ENCODE measurements at places on chromosomes 1 and 21. TPM values are rescaled to one million over a fixed set of nuclear protein-coding genes. Genes with fewer than 3 reads are reported as not detected.

DNA sequence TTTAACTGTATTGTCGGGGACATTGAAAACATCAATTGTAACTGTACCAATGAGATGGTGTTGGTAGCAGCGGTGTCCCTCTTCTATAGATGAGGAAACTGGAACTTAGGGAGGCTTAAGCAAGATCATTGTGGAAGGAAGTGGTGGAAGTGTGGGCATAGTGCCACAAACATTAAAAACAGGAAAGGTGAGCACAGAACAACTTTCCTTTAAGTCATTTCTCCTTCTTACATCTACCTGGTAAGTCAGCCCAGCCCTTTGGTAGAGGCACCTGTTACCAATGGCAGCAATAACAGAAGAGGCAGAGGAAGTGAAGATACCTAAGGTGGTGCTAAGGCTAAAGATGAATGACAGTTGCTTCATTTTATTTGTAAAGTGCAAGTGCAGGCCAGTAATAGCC lies 12.0 kb upstream of the CTSS start:
- no peak for DNase-seq

GRCh38 chr1:205211839-205212536 lies 486 bp upstream of the DSTYK start:
- no peak for DNase-seq

GRCh38 chr1:56472860-56473259 lies 106.5 kb downstream of the PLPP3 start:
- no peak for DNase-seq

DNA sequence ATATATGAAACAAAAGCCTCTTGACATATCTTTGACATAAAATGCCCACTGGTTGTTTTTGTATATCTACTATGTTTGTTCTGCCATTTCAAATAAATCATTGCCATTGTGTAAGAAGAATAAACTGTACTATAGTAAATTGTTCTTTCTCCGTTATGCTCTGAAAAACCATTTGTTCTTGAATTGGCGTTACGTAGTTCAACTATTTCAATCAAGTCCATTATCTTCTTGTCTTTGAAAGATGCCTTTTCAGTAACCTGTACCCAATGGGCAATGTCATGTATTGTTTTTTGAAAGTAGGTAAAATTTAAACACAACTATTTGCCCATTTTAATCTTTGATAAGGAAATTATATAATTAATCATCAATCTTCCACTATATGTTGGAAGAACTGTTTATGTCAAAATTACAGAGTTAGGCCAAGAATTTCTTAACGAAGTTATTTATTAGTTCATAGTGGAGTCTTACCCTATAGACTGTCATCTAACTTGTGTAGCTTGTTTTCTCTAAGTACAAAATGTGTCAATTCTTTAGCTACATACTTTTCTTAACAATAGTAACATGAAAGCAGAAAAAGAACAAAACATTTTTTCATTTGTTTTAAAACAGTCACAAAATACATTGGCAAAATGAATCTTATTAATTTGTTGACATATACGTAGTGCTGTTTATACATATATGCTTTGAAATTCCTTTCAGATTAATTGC lies 294.8 kb downstream of the PTPRC start:
- DNase-seq, result no peak

- no peak for DNase-seq
Measured at GRCh38 chr1:157487504-157487903, 64.8 kb downstream of the FCRL5 start.

SPRR2G gene
- not detected for total RNA-seq

GRCh38 chr1:55425310-55425930 lies 210.3 kb upstream of the USP24 start:
- no peak for DNase-seq

- peak; percentile 48 for DNase-seq
Measured at GRCh38 chr21:43909741-43910400, 44.8 kb downstream of the AGPAT3 start.

AQP10 gene
- not detected for total RNA-seq

TRNAU1AP gene
- 5.5 TPM for total RNA-seq

GRCh38 chr1:221912230-221912629 lies 170.3 kb upstream of the DUSP10 start:
- no peak for DNase-seq

DNA sequence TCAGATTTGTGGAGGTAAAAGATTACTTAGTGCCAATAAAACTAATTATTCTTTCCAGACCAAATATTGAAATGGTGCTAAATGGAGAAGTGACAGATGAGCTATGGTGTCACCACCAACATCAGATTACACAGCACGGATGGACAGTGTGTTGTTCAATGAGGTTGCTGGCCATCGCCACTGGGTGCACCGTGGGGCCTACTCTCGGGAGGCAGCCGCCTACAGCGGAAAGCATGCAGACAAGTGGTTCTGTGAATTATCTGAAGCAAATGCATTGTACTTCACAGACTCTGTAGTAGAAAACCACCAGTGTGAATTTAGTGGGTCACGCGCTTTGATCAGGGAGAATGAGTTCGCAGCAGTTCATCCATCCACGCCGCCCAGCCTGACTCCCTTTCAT lies 42.3 kb downstream of the GNG4 start:
- no peak for DNase-seq

KDF1 gene
- total RNA-seq, result 8.2 TPM

DNA sequence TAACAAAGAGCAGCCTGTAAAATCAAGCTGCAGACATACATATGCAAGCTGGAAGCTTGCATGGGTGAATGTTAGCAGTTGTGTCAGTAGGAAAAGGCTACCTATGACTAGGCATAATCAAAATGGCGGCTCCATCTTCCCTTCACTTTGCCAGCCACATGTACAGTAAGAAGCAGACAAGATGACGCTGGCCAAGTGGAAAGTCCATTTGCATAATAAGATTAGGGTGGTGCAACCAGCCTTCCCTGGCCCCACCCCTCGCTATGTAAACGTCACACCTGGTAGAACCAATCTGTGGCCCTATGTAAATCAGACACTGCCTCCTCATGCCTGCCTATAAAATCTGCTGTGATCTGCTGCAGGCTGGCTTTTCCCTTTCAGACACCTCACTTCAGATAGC lies 171.9 kb upstream of the USP25 start:
- no peak for DNase-seq

- no peak for DNase-seq
Measured at GRCh38 chr1:115412733-115413132, 74.7 kb upstream of the NGF start.

HRNR gene
- total RNA-seq, result not detected

- no peak for DNase-seq
Measured at GRCh38 chr1:3599816-3600215, 11.5 kb downstream of the MEGF6 start.

Measured in pancreas (tissue), 10 donors.